AG08396 (cell line): ENCODE measurements at places on chromosomes 7 and 10.

DNA sequence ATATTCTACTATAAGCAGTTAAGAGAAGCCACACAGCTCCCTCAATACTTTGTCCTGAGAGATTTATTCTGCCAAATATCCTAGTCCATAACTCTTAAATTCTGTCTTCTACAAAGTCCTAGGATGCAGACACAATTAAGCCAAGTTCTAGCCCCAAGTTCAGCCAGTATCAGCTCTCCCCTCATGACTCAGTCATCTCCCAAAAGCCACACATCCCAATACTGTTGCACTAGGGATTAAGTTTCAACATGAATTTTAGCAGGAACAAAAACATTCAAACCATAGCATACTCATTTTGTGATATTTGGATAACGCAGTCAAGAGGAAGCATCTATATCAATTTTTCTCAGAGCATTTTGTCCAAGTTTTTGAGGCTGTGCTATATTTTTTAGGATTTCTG lies 277.4 kb downstream of the FZD1 start:
- DNase-seq: no peak

DNA sequence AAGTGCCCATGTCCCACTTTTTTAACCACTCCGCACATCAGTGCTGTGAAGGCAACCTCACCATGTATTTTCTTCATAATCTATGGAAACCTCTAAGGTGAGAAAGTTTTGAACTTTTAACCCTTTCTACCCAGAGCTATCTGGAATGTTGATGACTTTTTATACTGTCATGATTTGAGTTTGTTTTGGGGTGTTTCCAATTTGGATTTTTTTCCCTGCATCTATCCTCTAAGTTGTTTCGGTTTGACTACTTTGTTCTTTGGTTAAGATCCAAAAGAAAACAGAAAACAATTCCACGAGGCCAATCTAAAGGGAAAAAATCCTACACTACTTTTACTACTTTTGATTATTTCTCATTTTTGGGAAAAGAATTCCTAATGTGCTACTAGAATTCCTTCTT lies 279.7 kb downstream of the USP6NL start:
- no peak for DNase-seq

DNA sequence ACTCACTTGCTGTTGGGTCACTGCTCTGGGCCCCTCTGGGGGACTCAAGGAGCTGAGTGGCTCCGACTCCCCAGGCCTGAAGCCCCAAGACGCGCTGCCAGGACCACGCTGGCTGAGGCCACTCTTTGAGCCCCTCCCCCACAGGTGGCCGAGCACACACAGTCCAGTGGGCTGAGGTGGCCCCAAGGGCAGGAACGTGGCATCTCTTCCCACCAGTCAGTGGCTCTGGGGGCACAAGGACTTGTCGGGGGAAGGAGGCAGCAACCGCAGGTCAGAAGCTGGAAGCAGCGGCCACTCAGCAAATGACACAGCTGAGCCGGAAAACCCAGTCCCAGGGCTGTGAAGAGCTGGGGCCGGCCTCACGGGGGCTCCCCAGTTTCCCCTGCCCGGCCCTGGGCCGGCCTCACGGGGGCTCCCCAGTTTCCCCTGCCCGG lies 24.1 kb downstream of the GRIFIN start:
- no peak for DNase-seq

- peak; percentile 17 for DNase-seq
Observed at GRCh38 chr7:91064938-91065337, 199.3 kb upstream of the FZD1 start.

- DNase-seq: no peak
Observed at GRCh38 chr10:90977855-90978486, 57.1 kb upstream of the ANKRD1 start.

DNA sequence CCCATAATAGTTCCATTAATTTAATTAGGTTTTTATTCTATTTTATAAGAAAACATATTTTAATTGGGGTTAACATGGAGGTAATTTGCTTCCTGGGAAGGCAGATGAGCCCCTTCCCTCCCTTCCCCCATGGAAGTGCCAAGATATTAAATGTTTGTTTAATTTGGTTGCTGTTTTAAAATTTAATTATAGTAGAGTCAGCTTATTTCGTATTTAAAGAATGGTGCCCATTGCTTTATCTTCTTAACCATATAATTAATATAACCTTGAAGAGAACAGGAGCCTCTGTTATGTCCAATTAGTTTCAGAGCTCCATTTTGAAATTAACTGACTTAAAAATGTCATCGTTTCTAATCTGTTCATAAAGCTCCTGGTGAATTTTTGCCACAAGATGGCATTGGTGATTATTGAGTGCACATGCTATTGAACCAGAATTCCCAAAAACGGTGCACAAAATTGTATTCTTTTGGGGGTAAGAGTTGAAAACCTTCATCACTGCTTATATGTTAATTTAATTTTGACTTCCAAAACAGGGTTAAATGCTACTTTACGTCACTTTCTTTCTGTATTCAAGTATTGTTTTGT lies 26.0 kb downstream of the KLHDC10 start:
- DNase-seq: no peak

GRCh38 chr10:127922675-127923366 lies 15.9 kb downstream of the PTPRE start:
- peak; percentile 82 for DNase-seq
